ENCODE measurements at places on chromosomes 3 and 15. TPM values are rescaled to one million over a fixed set of nuclear protein-coding genes. Genes with fewer than 3 reads are reported as not detected.
A peak's percentile ranks its signal among the peaks of the same experiment; 100 is the strongest.

- DNase-seq, result no peak
These were observed 846.1 kb upstream of the CFAP20DC start for GRCh38 chr3:59895972-59896371.

DNA sequence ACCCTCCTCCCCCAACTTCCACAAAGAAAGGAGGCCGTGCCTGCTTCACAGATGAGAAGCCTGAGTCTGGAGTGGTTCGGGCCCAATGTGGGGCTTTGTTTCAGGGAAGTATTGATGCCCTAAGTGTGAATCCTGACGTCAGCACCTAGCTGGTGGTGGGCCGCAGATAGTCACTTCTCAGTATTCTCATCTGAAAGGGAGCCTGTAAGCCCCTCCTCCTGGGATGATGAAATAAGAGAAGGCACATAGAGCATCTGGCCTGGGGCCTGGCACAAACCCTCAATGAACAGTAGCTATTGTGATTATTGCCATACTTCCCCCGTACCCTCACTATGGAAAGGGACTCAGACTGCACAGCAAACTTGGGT, 24.8 kb downstream of the LINGO1 start:
- DNase-seq, result no peak

GRCh38 chr3:73098873-73099272, 37.4 kb downstream of the EBLN2 start:
- DNase-seq, result no peak

- no peak for DNase-seq
These were observed 86.1 kb upstream of the PSMD6 start for GRCh38 chr3:64109438-64109837.

GRCh38 chr3:134277066-134277660, 26.5 kb upstream of the RYK start:
- no peak for DNase-seq

- no peak for DNase-seq
These were observed 132.5 kb downstream of the SOX2 start for GRCh38 chr3:181844211-181844610.

DNA sequence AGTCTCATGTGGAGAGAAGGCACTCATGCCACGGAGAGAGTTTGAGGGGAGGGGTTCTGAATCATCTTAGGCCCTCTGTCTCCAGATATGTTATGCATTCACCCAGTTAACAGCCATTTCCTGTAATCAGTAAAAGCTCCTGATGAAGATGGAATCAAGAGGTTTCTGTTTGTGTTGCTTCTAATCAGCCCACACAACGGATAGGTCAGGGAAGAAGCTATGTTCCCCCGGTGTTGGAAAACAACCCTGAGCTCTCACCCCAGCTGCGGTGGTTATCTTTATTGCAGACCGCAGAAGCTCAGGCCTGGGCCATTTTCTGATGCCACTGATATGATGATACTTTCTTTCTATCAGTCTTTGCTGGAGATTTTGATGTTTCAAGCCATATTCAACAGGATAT, 338.5 kb upstream of the ONECUT1 start:
- DNase-seq, result no peak

DNA sequence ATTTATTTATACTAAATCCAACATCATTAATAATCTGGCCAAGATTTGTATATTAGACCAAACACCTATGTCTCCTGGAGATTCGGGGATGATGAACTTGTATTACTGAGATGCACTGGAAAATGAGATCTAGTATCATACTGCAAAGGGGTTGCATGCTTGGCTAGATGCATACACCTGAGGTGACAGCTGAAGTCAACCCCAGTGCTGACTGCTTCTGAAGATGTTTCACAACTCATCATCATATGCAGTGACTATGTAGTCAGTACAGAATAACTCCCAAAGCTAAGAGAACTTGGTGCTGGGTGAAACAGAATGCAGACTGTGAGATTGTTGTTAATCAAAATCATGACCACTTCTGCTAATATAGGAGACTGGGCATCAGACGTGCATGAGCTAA, 1114.2 kb downstream of the NSUN3 start:
- DNase-seq, result no peak

DNA sequence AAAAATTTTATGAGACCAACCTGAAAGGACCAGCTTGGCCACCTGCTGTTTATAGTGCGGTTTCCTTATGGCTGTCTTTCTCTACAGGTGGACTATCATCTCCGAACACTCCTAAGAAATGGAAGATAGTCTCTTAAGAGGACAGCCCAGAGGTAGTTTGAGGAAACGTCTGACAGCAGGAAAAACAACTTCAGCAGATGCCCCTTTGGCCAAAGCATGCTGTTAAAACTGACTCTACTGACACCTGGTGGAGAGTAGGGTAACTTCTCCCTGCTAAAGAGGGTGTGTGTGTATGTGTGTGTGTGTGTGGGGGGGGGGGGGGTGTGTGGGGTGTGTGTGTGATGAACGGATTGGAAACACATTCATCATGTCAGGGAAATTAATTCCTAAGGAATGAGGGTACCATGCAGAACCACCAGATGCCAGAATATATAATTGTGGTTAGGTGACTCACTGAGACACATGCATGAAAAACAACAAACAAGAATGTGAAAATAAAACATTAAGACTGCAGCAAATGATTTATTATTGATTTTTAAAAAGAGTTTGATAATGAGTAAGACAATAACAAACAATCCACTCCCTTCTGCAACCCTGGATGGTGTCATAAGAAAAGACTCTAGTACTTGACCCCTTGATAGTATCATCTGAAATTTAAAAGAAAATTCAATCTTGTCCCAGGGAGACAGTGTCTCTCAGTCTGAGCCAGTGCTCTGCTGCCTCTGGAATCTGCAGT, 256.5 kb downstream of the THRB start:
- DNase-seq, result no peak

DNA sequence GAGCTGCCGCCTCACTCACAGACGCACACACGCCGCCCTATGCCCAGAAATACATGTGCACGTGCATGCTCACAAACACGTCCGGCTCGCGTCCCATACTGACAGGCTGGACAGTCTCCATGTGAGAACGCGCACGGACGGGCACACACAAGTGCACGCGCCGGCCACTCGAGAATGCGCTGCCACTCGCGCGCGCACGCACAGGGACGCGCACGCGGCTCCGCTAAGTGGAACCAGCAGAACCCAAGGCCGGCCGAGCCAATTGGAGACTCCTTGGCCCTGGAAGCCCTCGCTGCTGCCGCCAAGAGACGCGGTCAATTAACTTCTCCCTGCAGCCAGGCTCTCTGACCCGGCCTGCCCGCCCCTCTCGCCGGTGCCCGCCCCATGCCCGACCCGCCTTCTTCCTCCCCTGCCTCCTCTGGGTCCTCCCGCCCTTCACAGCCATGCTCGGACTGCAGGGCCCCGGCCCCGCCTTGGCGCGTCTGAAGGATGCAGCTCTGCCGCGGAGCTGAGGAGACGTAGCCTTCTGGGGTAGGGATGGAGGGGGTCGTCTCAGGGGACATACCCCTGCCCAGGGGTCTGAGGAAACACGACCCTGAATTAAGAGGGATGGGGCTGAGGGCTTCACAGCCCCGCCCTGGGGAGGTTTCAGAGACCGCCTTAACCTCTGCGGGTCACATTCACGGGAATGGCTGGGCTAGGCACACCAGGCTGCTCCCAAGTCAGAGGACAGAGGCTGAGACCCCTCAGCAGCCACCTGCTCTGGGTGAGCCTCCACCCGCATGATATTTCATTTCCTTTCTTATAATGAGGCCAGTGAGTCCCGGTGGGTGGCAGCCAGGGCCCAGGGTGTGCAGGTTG, 15.0 kb downstream of the PTH1R start:
- DNase-seq, result peak; percentile 71

DNA sequence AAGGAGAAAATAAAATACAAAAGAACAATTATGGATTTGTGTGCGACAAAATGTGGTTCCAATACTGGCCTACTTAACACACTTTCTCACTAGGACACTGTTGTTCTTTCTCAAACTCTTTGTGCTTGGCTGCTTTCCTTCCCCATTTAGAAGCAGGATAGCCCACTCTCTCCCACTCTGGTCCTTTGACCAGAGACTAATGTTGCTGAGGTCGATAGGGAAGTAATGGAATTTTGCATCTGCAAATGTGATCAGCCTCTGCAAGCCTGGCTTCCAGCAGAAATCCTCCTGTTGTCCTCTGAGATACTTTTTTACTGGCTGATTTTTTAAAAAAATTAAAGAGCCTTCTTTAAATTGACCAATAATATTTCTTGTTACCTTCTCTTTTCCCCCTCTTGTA, 71.0 kb downstream of the PPM1L start:
- no peak for DNase-seq

DNA sequence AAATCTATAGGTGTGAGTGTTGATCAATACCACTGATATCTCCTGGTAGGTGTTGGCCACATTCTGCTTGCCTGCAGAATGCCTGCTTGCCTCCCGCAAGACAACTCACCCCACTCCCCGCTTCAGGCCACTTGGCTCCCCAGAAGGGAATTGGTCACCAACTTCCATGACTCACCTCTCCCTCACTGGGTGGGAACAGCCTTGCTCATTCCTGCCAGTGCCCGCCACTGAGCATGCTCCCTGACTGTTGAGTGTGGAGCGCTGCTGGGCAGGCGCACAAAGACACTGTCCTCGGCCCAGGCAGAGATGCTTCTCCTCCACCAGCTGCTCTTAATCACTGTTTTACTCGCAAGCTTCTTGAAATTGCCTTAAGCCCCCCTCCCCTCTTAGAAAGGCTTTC, 57.3 kb upstream of the PPP2R3A start:
- DNase-seq, result no peak

GRCh38 chr3:196378146-196378841, 40.1 kb upstream of the TM4SF19 start:
- no peak for DNase-seq

GRCh38 chr3:151675858-151676615, 57.7 kb upstream of the AADACL2 start:
- DNase-seq, result no peak

DNA sequence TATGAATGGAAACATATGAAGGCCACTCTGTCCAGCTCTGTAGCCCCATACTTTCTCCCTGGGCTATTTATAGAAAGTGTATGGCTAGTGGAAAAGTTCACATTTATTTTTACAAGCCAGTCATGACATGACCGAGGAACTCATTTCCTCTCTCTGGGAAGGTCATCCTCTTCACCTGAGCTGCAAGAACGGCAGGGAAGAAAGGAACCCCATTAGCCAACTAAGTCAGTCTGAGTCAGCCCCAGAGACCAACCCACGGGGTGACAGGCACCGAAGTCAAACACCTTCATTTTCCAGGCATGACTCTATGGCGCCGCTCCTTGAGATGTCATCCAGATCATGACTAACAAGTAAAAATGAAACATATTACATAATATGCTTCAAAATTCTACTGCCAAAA, 4.8 kb downstream of the PAQR9 start:
- peak; percentile 38 for DNase-seq

GRCh38 chr15:87804451-87804850, 452.1 kb downstream of the NTRK3 start:
- DNase-seq, result no peak

DNA sequence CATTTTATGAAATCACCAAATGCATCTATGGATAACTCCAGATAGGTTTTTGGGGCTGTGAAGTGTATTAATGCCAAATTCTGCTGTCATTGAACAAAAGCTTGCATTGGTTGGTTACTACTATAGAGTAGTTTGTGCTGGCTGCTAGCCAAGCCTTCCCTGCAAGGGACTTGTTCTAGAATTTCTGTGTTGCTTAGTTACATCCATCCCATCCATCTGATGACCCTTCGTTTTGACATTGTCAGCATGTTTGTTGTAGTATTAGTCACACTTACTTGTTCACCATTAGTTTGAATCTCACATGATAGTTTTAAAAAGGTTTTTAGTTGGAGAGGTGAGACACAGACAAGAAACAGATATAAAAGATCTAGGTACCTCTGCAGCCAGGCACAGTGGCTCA, 7.0 kb upstream of the NIPA2 start:
- no peak for DNase-seq

DNA sequence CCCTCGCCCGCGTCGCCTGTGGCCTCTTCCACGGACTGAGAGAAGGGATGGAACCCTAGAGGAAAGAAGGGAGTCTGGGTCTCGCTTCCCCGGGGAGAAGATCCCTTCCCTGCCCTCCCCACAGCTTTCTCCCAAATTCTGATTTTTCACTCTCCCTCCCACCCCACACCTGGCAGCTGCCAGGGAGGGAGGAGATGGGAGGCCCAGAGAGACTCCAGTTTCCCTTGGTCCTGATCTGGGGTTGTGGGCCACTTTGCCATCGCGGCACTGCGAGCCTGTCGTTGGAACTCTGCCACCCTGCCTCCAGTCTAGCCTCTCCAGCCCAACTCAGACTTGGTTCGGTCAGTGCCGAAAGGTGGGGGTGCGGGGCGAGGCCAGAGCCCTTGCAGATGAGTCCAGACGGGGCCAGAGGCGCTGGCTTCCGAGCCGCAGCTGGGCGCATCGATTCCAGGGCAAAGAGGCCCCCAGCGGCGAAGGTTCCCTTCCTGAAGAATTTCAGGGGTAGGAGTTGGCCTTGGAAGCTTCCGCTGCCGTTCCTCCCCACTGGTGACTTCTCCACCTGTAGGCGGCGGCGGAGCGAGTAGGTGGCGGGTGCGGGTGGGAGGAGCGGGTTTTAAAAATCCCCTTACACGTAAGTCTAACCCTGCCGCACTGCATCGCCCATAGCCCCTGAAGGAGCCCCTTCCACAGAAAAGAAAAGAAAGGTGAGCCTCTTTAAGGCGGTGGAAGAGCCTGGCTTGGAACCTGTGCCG, 5.2 kb downstream of the WNT5A start:
- peak; percentile 25 for DNase-seq

- no peak for DNase-seq
These were observed 295.2 kb upstream of the THBS1 start for GRCh38 chr15:39285663-39286062.

GRCh38 chr15:85741021-85741421, 53.7 kb downstream of the KLHL25 start:
- DNase-seq, result no peak

DNA sequence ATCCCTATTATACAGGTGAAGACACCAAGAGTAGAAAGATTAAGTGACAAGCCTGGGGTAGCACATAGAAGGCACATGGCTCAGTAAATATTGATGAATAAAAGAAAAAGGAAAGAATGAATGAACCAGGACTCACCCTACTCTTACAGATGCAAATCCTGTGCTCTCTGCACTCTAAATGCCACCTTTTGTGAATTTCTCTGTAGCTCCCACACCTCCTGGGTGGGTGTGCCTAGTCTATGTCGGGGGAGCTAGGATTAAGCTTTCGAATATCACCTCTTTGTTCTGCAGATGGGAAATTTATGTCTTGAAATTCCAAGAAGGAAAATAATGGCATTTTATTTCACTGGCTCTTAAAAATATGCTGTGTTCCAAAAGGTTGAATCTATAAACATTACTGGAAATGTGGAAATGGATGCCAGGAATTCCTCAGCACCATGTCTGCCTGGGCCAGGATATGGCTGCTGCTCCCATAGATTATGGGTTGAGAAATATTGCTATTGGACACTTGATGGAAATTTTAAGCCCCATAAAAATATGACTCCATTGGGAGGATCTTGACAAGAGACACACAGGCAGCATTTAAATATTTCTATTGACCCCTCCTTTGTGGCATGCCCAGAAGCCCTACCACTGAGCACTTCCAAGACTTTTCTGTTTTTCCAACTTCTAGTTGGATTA, 43.3 kb downstream of the CCNB2 start:
- DNase-seq, result no peak

KBTBD8 gene
- polyA plus RNA-seq, result 3.0 TPM

GOLGA8A gene
- polyA plus RNA-seq, result 12.2 TPM

MUC20 gene
- 1.3 TPM for polyA plus RNA-seq

SST gene
- polyA plus RNA-seq, result 0.23 TPM

MUC13 gene
- polyA plus RNA-seq, result not detected

FHIT gene
- polyA plus RNA-seq, result 0.98 TPM

C3orf22 gene
- polyA plus RNA-seq, result not detected

PRKCI gene
- 14.2 TPM for polyA plus RNA-seq

RASA2 gene
- polyA plus RNA-seq, result 1.4 TPM

LIPH gene
- polyA plus RNA-seq, result not detected

CD86 gene
- polyA plus RNA-seq, result 0.40 TPM

SLC22A14 gene
- polyA plus RNA-seq, result 0.18 TPM

TLR9 gene
- polyA plus RNA-seq, result 0.14 TPM
